ENCODE measurements at places on chromosomes 1 and 21.

- DNase-seq, result no peak
These were observed 9.6 kb downstream of the FCRL5 start for GRCh38 chr1:157542676-157543075.

- no peak for DNase-seq
These were observed 4.7 kb downstream of the MYSM1 start for GRCh38 chr1:58695206-58695605.

DNA sequence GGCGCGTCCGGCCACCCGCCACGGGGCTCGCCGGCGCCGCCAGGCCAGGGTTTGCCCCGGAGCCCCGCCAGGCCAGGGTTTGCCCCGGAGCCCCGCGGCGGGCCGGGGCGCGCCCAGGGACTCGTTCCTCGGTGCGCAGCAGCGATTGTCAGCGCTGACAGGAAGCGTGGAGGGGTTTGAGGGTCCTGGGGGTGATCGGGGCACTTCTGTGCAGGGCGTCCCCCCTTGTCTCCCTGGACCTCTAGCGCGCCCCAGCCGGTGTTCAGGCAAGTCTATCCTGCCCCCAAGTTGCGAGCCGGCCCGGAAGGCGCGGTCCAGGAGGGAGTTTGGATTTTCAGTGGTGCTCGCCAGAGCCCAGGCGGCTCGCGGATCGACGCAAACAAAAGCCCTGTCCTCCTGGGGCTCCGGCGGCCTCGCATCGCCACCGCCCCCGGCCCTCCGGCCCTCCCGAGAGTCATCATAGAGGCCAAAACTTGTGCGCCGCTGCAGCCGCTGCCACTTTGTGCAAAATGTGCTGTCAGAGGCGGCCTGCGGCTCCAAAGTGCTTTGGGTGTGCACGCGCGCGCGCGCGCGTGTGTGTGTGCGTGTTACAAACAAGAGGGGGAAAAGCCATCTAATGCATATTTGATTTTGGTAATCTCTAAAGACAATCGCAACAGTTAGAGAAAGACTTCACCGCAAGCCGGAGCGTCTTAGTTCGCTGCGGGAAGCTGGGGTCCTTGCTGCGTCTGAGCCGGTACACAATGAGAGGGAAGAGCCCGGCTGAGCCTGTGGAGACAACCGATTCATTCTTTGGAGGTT lies 1.0 kb downstream of the ROR1 start:
- no peak for DNase-seq

DNA sequence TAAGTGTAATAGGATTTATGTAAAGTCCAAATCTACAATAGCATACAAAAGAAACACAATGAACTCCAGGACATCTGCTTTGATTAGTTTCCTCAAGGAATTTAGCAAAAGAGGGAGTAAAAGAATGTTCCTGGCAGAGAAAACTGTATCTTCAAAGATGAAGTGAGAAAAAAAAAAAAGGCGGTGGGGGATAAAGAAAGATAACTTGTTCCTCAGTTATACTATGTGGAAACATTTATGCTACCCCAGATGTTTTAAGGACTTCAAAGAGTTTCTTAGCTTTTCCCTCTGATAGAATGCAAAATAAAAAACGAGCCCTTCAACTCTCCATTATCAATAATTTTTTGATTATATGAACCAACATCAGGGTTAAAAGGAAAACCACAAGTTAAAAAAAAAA lies 908.9 kb upstream of the ADGRL2 start:
- no peak for DNase-seq

DNA sequence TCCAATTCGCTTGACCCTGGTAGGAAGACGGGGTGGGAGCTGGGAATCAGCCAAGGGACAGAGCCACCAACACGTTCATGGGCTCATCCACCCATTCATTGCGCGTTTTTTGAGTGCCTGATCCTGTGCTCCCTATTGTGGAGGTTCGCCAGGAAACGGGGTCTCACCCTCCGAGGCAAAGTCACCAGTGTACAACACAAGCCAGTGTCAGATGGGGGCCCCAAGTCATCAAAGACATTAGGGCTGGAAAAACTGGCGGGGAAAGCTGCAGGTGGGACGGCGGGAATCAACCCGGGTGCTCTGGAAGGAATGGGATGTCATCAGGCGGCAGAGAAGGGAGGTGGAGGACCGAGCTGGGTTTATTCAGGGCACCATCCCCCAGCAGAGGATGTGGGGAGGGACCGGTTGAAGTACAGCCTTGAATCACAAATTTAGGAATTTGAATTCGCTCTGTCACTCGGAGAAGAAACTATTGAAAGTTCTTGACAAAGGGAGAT lies 667 bp upstream of the NID1 start:
- no peak for DNase-seq

DNA sequence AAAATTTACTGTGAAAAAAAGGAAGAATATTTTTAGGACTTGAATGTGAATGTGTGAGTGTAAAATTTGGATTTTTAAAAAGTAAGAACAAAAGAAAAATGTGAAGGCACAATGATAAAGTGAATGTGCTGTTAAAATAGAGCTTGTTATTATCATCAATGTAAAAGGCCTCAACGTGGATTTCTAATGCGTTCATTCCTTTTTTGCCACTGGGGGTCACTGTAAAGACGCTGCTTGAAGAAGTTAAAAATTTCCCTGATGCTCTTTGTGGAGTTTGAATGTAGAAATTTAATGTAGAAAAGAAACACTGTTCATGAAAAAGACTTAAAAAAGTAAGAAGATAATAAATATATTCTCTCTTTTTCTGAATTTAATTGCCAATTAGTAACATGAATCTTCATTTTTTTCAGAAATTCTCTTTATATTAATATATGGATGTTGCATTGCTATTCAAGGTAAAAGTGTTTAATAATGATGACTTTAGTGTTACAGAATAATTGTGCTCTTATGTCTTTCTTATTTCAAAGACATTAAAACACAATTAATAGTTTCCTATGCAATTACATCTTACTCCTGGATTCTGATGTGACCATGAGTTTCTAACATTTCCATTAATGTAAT lies 161.5 kb downstream of the DNM3 start:
- peak; percentile 4 for DNase-seq

DNA sequence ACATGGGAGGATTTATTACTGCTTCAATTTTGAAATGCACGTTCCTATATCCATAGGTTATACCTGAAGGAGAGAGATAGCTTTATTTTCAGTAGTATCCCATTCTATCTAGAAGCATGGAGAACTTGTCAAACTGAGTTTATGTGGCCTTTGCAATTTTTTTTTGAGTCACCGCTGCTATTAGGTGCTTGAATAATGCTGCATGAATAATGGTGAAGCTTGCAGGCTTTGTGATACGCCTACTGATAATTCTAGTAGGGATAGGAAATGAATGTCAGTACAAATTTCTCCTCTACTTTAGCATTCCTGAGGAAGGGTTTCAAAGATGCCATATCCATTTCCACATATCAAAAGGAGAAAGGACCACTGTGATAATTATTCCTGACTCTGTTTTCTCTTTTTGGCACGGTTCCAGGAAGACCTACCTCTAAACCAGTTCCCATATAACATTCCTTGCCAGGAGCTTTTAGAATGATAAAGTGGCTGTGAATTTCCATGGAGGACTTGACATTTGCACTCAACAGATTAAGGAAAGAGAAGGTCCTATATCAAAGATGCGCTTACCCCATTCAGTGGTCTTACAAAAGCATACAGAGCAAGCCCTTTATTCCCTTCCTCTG lies 83.5 kb downstream of the SPATA46 start:
- DNase-seq, result no peak

- DNase-seq, result no peak
These were observed 37.8 kb upstream of the VAMP3 start for GRCh38 chr1:7733276-7733675.

DNA sequence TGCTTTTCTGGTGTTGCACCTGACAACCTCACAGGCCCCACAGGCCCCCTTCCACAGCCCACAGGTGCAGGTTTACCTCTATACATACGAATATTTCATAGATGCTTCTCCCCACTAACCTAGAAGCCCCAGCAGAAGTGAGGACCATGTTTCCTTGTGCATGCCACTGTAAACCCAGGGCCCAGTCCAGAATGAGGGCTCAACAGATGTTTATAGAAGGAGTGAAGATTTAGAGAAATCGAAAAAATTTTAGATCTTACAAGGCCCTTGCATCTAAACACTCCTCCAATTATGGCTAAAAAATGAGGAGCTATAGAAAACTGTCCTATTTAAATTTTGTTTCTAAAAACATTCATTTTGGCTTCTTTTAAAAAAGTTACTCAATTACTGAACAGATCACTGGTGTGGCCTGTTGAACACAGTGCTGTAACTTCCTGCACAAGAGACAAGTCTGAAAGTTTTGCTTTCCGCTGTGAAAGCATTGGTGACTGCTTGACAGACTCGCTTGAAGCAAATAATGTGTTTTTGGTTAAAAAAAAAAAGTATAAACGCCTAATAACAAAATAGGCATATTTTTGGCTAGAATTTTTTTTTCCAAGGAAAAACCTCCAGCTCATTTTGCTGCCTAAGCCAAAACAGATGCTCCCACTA lies 1.2 kb downstream of the ABCB10 start:
- DNase-seq, result peak; percentile 24

GRCh38 chr1:219498666-219499065 lies 114.2 kb downstream of the ZC3H11B start:
- no peak for DNase-seq

DNA sequence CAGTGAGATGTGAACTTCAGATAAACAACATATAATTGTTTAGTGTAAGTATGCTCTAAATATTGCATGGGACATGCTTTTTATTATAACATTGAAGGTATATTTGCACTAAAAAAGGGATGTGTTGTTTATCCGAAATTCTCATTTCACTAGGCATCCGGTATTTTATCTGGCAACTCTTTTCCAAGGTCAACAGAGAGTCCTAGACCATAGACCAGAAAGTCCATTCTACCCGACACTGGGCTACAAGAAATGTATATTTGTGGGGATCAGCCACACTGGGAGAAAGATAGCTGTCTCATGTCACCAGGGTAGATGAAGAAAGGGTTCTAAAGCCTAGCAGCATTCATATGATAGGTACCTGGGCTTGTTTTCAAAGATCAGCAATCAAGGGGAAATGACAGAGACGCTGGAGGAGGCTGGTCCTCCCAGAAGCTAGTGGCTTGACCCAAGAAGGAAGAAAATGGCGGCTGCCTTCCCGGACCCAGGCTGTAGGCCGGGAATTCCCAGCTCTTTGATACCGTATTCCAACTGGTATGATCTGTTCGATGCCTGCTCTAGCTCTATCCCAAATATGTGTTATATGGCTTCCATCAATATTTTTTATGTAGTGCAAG lies 161.1 kb upstream of the IRF2BP2 start:
- DNase-seq, result no peak

DNA sequence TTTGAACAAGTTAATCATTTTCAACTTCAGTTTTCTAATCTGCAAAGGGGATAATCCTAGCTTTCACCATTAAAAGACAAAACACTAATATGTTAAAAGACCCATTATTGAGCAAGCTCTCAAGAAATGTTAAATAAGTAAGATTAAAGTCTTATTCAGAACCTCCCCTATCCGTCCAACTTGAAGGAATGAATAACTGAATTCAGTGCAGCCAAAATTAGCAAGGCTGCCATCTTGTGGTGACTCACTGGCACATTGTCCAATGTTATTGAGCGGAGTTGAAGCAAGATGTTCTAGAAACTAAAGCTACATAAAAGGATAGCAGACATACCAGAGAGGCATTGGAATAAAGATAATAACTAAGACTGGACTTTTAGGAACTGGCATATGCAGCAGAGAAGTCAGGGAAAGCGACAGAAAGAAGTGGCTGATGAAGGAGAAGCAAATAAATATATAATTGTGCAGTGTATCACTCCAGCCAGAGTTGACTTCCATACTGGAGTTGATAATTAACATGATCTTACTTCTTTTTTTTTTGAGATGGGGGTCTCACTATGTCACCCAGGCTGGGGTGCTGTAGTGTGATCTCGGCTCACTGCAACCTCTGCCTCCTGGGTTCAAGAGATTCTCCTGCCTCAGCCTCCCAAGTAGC lies 8.2 kb upstream of the CAP1 start:
- DNase-seq, result peak; percentile 61

Data from CD4-positive, alpha-beta T cell treated with Interleukin-1 beta for 1 hour (primary cell).